CD8-positive, alpha-beta T cell (primary cell): ENCODE measurements at places on chromosomes 11 and 22.

DNA sequence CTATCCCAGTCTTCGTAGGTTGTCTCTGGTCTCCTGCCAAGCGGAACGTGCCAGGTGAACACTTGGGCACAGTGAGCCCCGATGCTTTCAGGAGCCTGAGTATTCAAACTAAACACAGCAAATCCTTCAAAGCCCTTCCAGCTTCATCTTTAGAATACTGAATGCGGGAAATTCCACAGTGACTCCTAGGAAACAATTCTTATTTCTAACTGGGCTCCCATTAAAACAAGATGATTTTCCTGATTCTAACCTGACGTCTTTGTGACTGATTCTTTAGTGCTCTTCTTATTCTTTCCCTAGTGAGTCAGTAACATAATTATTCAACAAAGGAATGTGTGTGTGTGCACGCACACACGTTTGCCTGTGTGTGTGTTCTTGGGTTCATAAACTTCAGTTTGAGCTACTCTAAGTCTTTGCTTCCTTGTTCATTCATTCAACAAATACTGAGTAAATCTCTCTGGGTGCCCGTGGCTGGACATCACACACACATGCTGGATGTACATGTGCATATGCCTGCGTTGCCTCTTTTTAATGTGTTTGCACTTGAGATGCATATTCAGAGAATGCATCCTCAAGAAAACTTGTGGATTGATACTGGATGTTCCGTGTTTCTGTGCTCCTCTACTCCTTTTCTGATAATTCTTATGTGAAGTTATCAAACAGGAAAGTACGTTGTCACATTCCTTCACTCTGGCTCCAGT is 134.5 kb downstream of the WNT7B start:
- DNase-seq: no peak

GRCh38 chr11:68411501-68411991 is 49.0 kb upstream of the PPP6R3 start:
- no peak for DNase-seq

- DNase-seq: peak; percentile 49
These were observed at the start of gene CFAP300 for GRCh38 chr11:102047305-102047924. CFAP300 (plus strand) TSS chr11:102047437; CDS start chr11:102047471, 34 bp downstream.

DNA sequence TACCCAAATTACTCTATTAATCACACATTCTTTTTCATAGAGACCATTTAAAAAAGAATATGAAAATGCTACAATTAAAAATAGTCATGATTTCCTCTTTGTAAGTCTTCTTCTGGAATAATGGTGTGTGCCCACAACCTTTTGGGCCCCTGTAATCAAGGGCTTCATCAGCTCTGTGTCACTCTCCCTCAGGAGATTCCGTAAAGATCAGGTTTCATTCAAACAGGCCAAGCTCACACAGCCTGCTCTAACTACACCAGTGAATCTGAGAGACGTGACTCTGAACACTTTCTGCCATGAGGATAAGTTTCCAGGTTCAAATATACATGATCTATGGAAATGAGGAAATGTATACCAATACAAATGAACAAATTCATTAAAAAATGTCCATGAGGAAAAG is 9.5 kb downstream of the DRICH1 start:
- DNase-seq: no peak

- DNase-seq: peak; percentile 32
These were observed 43.0 kb upstream of the KLHL35 start for GRCh38 chr11:75475767-75476650.

DNA sequence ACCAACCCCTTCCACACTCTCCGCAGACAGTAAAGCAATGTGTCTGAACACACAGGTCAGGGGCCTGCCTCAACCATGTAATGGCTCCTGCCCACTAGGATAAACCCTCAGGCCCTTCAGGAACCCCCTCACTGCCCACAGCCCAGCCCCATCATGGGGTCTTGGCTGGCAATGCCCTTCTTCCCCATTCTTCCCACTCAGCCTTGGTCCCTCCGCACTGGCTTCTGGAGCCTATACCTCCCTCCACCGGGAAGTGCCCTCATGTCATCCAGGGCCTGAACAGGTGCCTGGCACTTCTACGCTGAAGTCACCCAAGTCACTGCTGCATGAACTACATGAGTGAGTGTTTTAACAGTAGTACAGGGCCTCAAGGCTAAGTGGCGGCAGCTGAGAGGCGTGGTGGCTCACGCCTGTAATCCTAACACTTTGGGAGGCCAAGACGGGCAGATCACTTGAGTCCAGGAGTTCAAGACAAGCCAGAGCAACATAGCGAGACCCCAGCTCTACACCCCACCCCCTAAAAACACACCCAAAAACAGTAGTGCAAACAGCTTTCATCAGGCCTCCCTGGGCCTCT is 74.8 kb upstream of the PITPNB start:
- no peak for DNase-seq

DNA sequence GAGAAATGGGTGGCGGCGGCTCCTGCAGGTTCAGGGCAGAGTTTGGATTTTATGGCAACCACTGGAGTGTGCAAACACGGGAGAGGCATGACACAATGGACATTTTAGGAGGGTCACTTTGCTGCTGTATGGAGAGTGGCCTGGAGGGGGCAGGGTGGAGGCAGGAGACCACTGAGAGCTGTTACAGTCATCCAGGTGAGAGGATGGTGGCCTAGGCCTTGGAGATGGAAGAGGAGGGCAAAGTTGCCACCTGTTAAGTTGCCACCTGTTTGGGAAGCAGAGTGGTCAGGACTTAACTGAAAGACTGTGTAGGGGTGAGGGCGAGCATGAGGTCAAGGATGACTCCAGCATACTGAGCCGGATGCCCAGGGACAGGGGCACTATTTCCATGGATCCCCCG is 2.3 kb upstream of the RAD9A start:
- peak; percentile 64 for DNase-seq

DNA sequence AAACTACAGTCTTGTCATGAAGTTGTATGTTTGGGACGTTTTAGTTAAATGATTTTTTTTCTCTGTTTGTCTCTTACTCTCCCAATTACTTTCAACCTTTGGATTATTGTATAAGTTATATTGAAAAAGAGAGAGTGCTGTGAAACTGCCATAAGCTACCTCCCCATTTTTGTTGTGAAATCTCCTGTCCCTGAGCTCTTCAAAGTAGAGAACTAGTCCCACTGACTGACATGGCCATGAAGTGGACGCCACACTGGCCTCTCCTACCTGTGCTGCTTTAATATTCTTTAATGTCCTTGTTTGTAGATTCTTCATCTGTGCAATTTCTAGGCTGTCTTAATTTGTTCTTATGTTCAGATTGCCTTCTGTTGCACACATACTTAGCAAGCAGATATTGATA is 56.3 kb downstream of the PPFIA1 start:
- DNase-seq: no peak

DNA sequence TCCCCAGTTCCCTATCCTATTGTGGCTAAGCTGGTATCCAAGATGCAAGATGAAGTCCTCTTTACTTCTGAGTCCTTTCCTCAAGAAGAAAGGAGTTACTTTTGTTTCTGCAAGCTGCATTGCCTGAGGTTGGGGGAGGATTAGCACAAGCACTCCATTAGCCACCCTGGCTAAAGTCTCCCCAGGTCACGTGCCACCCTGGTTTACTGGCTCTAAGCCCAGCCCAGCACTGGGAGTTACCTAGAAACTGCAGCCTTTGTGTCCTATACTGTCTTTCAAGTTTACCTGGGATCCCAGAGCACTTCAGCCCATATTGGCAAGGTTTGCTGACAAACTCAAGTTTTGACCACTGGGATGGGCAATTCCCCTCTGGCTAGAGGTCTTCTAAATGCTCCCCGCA is 78.4 kb upstream of the DBX1 start:
- DNase-seq: no peak

- DNase-seq: no peak
These were observed 44.8 kb downstream of the SHANK2 start for GRCh38 chr11:71207563-71207962.

- DNase-seq: no peak
These were observed 30.6 kb downstream of the MUC6 start for GRCh38 chr11:1005928-1006327.

GRCh38 chr11:80593648-80594374 is 1153.0 kb upstream of the TENM4 start:
- no peak for DNase-seq

DNA sequence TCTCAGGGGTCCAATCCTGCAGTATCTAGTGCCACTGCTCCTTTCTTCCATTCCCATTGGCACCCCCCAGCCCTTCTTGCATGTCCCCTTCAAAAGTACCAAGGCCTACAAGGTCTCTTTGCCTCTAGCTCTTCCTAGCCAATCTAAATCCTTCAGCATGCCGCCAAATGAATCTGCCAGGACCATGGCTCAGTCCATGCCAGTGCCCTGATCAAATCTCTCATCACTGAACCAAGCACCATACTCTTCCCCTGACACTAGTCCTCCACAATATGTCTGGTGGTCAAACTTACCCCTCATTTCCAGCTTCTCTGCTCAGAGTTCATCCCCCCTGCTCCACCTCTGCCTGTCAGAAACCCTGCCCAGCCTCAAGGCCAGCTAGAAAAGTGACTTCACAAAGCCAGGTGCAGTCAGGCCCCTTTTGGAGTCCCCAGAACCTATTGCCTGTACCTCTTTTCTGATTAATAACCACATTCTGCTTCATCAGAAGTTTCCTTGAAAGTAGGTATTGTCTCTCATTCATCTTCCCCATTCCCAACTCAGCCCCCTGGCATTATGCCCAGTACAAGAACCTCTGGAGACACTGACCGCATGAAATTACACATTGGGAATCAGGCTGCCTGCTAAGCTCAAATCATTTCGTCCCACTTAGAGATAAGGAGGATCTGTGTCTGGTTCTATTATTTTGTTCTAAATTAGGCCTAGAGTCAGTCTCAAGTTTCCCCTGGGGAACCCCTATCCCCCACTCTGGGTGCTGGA is 11.4 kb downstream of the FEN1 start:
- DNase-seq: no peak

DNA sequence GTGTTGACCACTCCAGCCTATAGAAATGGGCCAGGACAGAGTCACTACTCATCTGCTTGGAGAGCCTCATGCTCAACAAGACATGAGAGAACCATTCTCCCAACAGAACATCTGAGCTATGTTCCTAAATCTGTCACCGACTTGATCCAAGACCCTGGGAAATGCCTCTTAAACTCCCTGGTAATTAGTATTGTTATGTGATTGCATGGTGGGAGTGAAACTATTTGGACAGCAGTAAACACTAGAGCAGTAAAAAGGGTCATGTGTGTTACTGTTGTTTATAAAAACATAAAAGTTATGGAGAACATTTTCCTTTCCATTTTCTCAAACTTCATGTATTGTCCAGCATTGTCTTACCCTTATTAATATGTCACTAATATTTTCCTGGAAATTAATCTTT is 369.8 kb upstream of the FAT3 start:
- no peak for DNase-seq

DNA sequence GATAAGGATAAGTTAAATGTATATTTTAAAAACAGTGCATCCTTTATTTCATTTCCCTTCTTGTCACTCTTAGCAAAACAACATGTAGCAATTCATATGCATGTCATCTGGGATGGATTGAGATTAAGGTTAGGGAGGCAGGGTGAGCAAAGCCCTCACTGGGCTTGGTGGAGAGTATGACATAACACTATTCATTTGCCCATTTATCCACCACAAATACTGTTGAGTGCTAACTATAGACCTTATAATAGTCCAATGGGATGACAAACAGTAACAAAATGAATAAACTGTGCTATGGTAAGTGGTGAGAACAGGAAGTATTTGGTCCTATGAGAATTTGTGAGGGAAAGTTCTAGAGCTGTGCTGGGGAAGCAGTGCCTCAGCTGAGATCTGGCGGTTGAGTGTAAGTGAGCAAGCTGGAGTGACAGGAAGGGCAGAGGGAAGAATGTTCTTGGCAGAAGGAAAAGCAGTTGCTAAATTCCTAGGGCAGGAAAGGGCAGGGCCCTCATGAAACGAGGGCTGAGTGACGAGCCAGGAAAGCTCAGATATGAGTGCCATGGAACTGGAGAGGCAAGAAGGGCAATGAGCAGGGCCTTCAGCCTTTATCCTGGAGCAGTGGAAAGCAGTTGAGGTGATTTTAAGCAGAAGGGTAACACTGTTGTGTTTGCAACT is 6.7 kb downstream of the HSD17B12 start:
- no peak for DNase-seq

GRCh38 chr11:65417702-65418430 is 4.7 kb upstream of the NEAT1 start:
- peak; percentile 52 for DNase-seq

DNA sequence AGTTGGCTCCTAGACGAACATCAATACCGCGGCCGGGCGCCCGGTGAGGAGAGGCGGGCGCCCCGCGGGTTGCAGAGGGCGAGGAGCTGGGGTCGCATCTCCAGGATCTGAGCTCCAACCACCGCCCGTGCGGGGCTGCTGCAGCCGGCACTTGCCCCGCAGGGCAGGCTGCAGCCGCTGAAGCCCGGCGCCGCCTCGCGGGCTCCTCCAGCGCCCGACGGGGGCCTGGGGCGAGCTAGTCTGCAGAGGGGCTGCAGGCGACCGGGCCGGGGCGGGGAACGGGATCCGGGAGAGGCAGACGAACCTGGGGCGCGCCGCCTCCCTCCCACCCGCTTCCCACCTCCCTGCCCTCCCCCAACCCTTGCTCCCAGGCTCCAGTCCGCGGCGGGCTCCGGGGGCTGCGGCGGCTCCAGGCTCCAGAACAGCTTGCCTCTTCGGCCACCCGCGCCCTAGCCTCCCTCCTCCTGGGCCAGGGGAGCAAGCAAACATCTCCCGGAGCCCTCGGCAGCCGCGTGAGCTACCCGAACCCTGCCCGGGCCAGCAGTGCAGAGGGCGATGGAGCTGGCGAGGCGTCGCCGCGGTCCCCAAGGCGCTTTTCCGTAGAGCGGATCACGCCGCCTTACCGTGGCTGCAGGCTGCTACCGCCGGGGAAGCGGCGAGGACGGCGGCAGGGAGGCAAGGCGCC is 802 bp downstream of the TENM4 start:
- no peak for DNase-seq

DNA sequence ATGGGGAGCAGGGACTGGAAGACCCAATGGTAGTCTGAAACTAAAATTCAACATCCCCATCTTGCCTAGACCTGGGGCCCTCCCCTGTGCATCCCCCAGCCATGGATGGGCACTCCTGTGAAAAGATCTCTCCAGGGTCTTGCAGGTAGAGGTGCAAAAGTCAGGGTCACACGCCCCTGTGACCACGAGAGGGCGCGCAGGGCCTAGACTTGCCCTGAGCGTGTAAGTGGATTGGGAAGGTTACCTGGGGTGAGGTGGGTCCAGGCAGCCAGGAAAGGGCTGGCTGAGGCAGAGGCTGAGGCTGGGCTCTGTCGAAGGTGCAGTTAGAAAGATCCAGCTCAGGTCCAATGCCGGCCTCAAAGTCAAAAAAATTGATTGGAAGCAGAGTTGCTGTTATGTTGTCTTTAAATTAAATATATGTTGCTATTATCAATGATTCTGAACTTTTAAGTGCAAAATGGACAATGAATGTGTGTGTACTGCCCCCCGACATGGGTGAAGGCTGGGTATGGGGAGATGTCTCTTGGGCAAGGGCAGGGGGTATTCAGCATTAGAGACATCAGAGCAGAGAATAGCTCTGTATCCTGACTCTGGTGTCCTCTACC is 4.8 kb upstream of the POU2F3 start:
- DNase-seq: peak; percentile 13

GRCh38 chr11:95699631-95700470 is 89.7 kb downstream of the FAM76B start:
- peak; percentile 37 for DNase-seq

GRCh38 chr11:20161923-20162744 is 1.9 kb upstream of the DBX1 start:
- no peak for DNase-seq

- no peak for DNase-seq
These were observed 25.1 kb downstream of the ADM start for GRCh38 chr11:10329935-10330334.
